Heart left ventricle (tissue), 16 donors: ENCODE measurements at places on chromosomes 16 and 17. TPM values are rescaled to one million over a fixed set of nuclear protein-coding genes. Genes with fewer than 3 reads are reported as not detected.

DNA sequence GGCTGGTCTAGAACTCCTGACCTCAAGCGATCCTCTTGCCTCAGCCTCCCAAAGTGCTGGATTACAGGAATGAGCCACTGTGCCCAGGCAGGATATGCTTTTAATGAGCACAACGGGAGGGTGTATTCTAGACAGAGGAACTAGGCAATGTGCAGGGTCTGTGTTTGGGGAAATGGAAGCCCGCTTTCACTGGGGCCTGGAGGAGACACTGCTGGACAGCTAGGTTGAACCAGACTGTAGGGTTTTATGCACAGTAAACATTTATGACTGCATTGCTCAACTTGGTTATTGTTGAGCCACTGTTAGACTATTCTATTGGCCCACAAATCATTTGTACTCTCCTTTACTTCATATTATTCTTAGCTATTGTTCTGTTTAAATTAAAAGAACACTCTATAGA is 10.2 kb upstream of the SIAH1 start:
- no peak for DNase-seq

Gene MRPL45
- total RNA-seq, result 42.2 TPM

- no peak for DNase-seq
Observed at GRCh38 chr17:63537991-63538692, 12.1 kb upstream of the DCAF7 start.

- no peak for DNase-seq
Observed at GRCh38 chr17:67582673-67583081, 135.1 kb upstream of the NOL11 start.

Gene TRPV3
- total RNA-seq, result 0.25 TPM

GRCh38 chr17:4327606-4328005 is 38.9 kb downstream of the UBE2G1 start:
- no peak for DNase-seq

- no peak for DNase-seq
Observed at GRCh38 chr17:49353607-49354006, 8.4 kb downstream of the ZNF652 start.

DNA sequence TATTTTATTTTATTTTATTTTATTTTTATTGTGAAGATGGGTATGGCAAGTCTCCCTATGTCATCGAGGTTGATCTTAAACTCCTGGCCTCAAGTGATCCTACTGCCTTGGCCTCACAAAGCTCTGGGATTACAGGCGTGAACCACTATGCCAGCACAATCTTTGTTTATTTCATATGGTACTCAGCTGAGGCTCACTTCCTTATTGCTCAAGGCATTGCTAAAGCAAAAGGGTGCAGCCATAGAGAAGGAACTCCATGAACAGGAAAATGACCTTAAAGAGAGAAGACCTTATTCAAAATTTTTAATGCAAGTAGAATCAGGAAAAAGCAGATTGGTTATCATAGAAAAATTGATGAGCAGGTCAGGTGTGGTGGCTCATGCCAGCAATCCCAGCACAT is 110.6 kb upstream of the RBBP6 start:
- no peak for DNase-seq
